ENCODE measurements at places on chromosomes 7 and 10.

DNA sequence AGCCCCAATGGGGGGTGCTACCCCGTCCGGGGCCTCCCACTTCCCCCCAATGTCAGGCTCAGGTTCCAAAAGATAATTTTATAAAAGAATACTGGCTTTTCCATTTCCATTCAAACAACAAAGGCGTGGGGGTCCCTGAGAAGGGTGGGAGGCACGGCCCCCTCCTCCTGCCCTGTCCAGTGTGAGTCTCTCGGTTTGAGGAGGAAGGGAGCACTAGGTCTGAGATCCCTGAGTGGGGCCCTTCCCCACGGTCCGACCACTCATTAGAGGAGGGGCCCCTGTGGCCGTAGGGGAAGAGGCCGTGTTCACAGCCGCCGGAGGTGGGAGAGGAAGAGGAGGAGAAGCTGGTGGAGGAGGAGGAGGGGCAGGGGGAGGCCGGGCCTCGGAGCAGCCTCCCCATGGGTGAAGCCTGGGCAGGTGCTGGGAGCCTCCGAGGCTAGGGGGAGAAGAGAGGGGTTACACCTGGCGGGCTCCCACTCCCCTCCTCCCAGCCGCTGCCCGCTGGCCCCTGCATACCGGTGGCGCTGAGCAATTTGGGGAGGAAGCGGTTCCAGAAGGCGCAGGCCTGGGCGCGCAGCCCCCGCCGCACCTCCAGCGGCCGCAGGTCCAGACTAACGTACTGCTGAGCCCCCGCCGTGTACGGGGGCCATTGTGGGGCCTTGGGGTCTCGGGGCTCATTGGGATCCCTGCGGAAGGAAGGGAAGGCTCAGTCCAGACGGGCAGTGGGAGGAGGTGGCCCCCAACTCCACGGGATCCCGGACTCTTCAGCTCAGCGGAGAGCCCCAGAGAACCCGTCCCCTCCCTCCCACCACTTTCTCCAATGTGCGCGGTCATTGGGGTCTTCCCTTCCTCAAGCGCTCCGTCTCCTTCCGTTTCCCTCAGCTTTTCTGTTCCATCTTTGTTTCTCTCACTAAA lies 1.4 kb upstream of the UFSP1 start:
- no peak for DNase-seq

GRCh38 chr7:100198266-100198665 lies 20.5 kb downstream of the STAG3 start:
- no peak for DNase-seq

- no peak for DNase-seq
These were observed at the start of gene MCMBP for GRCh38 chr10:119872610-119872859. TSS of gene MCMBP (minus strand) at chr10:119872843. CDS start at chr10:119872584, 259 bp downstream.

DNA sequence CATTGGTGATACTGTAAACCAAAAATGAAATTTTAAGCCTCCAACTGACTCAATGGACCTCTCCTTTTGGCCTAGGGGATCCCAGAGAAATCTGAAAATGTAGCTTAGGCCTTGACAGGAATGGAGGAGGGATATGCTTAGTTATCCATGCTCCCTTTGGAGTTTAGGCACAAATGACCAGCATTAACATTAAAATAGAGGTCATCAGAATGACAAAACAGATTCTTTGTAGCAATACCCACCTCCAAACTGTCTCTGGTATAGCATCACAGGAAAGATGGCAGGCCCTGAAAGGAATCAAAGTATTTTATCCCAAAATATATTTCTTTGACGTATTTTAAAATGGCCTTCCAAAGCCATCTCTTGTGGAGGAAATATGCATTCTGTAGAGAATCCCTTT lies 39.1 kb upstream of the LRRN3 start:
- no peak for DNase-seq

GRCh38 chr7:47576031-47576865 lies 5.7 kb downstream of the TNS3 start:
- no peak for DNase-seq

DNA sequence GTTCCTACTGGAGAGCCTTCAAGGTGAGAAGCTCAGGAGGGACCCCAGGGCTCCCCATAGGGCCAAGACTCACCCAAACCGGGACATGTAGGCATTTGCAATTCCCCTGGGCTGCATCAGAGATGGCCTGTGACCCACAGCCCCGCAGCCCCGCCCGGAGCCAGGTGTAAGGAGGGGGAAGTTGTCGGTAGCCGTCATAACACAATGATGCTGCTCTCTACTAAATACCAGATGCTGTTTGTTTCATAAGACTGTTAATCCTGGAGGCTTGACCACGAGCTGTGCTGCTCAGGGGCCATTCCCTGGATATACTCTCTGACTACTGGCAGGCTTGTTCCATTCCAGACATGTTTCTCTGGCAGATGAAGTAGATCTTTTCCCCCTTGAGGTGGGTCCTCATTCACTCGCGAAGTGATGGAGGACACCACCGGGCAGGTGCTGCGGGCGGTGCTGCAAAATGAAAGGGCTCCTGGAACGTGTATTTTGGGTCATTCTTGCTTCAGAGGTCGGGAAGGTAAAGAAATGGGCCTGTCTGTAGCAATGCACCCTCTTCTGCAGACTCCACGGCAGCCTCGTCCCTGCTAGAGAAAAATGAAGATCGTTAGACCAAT lies 61.1 kb downstream of the MKI67 start:
- no peak for DNase-seq

- DNase-seq: no peak
These were observed 174.2 kb downstream of the PTN start for GRCh38 chr7:137169282-137169698.

DNA sequence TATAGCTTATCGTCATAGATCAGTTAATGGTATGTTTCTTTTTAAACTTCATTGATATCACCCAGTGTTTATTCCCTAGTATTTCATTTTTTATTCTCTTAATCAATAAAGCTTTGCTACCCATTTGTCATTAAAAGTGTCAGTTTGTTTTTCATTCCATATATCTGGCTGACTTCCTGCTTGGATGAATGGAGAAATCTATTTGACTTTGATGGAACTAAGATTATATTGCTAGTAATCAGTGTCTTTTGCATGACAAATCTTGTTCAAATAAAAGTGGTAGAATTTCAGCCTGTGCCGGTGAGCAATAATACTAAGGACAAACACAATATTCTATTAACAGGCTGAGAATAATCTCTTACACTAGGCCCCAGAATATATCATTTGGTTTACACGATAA lies 203.3 kb downstream of the SEC23IP start:
- DNase-seq: no peak

DNA sequence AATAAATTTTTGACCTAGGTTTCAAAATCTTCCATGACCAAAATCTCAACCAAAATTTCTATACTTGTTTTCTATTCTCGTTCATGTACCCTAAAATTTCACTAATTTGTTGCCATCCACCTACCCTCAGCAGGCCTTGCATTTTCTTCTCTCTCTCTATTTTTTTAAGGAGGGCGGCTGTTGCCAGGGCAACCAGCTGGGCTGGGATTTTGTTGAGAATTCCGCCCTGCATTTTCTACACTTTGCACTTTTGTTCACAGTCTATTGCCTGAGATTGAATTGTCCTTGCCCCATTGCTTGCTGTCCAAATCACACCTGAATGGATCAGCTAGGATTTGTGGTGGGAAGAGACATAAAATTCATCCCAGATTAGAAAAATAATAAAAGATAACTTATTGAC lies 657.5 kb upstream of the NRP1 start:
- no peak for DNase-seq

DNA sequence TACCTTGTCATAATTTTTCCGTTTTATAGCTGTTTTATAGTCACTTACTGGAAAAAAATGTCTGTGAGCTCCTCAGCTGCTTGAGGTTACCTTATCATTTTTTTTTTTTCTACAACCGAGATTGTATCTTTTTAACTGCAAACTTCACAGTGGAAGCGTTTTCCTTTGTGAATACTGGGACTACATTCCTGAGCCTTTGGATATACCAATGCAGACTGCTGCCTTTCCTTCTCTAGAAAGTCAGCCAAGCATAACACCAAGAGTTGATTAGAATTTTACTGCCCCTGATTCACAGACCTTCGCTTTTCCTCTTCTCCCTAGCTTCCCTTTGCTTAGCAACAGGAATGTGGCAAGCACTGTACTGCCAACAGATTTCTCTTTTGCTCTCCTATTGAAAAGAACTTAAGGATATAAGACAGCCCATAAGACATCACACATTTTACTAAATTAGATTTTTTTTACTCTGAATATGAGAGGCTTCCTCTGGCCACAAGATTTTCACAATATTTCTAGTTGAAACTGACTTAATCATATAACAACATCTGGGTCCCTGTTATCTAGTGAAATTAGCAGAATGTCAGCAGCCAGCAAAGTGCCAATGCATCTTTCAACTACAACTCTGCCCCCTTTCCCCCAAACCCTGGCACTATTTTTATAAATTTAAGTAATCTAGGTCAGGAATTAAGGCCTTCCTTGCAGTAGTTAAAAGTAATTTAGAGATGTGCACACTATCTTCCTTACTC lies 170.6 kb downstream of the PRKG1 start:
- no peak for DNase-seq

DNA sequence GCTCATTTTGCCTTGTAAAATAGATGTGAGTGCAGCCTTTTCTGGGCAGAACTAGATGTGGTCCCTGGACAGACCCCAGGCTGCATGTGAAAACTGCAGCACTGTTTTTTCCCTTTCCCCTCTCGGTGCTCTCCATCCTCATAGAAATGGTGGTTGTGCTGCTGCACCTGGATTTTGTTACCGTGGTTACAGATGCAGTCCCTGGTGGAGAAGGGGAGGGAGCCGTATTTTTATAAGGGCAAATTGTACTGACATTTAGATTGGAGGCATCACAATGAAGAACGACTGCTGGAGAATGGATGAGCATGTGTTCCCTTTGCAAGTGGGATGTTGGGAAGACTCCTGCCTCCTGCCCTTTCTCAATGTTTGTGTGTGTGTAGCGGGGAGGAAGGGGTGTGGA lies 469.9 kb downstream of the CCSER2 start:
- no peak for DNase-seq

GRCh38 chr10:58754469-58755339 lies 242.0 kb downstream of the BICC1 start:
- no peak for DNase-seq

DNA sequence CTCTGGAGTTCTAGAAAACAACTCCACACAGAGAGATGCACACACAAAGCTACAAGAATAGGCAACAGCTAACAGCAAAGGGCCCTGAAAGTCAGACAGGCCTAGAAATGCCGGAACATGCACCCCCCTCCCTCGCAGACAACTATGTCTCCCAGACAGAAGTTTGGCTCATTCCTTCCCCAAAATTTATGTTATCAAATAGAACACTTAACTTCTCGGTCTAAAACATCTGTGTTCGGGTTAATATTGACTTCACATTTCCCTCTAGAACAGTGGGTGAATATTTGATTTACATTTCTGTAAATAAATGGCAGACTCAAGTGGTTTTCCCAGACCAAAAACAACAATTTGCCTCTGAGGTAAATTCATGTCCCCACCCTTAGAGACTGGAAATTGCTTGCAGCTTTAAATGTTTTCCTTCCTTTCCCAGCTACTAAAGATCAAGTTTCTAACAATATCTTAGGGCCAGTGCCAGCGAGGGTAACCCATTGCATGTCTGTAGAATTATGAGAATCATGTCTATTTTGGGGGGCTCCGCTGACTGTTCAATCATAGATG lies 92.5 kb upstream of the INHBA start:
- DNase-seq: no peak

DNA sequence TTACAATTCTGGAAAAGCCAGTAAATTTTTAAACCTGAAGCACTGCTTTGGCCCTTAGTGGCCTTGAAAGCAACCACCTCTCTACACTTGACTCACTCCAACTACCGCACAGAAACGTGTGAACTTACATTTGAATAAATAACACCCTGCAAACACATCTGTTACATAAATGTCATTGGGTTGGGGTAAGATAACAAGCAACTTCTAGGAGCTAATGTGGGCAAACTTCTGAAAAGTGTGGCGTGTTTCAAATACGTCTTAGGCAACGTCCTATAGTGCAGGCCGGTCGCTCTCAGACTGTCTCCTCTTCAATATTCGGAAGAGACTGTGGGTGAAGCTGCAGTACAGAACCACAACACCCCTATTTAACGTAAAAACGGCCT lies 474 bp downstream of the ORC5 start:
- DNase-seq: no peak

GRCh38 chr7:930975-931758 lies 23.3 kb downstream of the ADAP1 start:
- DNase-seq: no peak

- DNase-seq: no peak
These were observed 444.4 kb downstream of the GATA3 start for GRCh38 chr10:8498881-8499280.

DNA sequence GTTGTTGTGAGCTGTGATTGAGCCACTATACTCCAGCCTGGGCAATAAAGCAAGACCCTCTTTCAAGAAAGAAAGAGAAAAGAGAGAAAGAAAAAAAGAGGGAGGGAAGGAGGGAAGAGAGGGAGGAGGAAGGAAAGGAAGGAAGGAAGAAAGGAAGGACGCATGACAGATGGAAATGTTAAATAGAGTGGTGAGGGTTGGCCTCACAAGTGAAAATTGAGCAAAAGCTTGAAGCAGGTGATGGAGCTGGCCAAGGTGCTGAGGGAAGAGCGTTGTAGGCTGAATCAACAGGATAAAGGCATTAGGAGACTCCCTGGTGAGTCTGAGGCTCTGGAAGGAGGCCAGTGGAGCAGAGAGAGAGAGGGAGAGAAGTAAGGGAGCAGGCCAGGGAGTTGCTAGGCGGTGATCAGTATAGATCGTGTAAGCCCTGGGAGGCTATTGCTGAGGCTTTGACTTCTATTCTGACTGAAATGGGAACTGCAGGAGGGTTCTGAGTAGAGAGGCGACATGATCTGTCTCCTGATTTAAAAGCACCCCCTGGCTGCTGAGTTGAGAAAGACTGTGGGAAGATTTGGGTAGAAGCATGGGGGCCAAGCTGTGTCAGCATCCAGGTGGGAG lies 26.5 kb upstream of the TMEM248 start:
- no peak for DNase-seq

All from activated CD8-positive, alpha-beta memory T cell treated with anti-CD3 and anti-CD28 coated beads for 1 hour (primary cell).